Foreskin keratinocyte (primary cell): ENCODE measurements at places on chromosomes 1 and 21. TPM values are rescaled to one million over a fixed set of nuclear protein-coding genes. Genes with fewer than 3 reads are reported as not detected.

DNA sequence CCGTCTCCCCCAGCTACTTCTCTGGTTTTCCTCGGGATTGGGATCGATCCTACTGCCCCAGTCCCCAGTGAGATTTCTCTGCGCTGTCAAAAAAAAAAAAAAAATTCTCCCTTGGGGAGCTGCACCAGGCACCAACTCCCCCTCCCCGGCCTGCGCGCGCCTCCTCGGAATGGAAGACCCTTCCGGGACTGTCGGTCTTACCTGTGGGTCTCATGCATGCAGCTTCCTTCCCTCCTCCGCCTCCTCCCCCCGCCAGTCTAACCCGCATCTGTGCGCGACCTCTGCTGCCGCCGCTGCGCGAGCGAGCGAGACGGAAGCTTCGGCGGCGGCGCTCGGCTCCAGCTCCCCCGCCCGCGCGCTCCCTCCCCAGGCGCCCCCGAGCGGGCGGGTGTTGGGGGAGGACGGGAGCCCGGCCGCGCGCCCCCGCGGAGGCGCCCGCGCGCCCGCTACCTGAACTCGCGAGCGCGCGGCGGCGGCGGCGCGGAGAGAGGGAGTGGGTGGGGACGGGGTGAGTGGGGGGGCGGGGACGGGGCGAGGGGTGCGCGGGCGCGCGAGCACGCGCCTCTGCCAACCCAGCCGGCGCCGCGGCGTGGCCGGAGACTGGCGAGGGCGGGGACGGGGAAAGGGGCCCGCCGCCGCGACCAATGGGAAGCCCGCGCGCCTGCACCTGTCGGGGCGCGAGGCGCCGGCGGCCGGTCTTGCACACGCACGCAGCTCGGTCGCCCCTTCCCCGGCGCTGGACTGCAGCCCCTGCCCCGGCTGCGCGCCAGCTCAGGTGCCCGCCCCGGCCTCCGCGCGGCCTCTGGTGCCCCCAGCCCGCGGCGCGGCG lies at the start of gene SUSD4:
SUSD4 (minus strand) TSS at position 321 of the 829 bp plus-strand sequence. CDS start 751 bp downstream, outside the sequence.
- no peak for DNase-seq

The RGL1 gene
- 0.34 and 0.37 TPM in 2 replicates for polyA plus RNA-seq

- DNase-seq: no peak
Observed at GRCh38 chr1:59248758-59249157, 48.1 kb upstream of the FGGY start.

- no peak for DNase-seq
Observed at GRCh38 chr1:94009304-94009703, 100.1 kb upstream of the GCLM start.

The LINGO4 gene
- polyA plus RNA-seq: not detected in 2 replicates

DNA sequence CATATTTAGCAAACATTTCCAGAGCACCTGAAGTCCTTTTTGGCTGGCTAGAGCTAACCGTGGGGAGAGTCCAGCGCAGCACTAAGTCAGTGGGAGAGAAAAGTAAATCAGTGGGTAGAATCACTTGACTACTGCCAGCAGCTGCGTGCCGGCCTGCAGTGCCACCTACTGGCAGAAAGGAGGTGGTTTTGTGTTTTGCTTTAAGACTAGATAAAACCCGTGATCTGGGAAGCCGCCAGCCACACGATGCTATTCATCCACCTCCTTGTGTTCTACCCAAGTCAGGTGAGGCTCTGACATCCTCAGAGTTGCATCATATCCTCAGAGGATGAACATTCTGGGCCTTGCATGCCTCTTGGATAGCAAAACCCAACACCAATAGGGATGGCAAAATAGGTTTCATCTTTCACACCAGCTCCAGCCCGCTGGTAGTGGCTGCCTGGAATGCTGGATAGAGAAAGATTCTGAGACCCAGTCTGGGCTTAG lies 14.1 kb upstream of the HEYL start:
- DNase-seq: peak; percentile 85
